Omental fat pad (tissue), 4 donors: ENCODE measurements at places on chromosomes 4 and X. TPM values are rescaled to one million over a fixed set of nuclear protein-coding genes. Genes with fewer than 3 reads are reported as not detected.

- DNase-seq: no peak
Observed at GRCh38 chr4:1378559-1379231, 27.5 kb downstream of the NKX1-1 start.

Gene ENAM
- total RNA-seq: not detected

DNA sequence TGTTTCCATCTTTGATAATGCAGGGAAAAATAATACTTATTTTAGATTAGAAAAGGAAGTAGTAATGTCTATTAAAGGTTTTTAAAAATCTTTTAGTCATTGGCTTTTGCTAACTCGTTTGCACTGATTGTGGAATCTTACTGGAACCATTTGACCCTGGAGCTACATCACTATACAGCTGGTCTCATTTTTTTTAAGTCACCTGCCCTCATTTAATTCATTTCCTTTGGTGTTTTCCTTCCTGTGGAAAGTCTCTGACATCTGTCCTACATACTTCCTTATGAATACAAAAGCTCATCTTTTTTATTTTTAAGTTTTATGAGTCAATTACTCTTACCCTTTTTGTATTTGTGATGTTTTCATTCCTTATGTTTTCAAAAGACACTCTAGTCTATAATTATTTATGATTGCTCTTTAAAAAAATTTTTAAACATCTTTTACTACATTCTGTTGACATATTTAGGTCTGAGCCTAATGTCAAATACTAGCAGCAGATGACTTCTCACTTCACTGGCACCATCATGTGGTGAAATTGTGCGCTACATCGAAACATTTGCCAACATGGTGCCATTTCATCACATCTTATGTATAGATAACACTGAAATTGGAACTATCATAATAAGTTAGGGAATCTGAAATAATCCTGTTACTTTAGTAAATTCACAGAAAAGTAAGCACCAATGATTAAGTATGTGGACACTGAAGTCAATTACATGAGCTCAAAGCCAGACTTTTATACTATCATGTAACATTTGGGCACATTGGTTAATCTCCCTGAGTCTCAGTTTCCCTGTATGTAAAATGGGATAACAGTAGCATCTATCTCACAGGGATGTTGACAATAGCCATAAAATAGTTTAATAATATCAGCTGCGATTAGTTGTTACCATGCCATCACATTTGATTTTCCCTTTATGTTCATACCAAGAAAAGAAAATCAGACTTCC lies 9.4 kb upstream of the MMAA start:
- DNase-seq: peak; percentile 55

- DNase-seq: peak; percentile 62
Observed at GRCh38 chr4:153791746-153792617, 3.1 kb upstream of the SFRP2 start.

DNA sequence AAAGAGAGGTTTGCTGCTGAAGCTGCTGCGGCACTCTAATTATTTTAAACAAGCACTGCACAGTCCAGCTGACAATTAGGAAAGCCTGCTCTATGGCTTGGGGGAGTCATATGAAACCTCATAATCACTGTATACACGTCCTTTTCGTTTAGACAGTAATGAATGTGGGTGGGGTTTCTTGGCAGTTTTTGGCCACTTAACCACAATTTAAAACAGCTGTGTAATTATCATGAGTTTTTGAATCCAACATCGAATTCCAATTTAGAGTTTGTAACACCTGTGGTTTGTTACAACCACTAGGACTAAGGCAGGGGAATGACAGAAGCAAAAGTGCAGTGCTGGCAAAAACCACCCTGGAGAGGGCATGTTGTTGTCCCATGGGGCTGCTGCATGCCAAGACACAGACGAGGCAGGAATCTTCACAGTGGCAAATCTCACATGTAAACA lies 99.5 kb downstream of the CXXC4 start:
- no peak for DNase-seq

DNA sequence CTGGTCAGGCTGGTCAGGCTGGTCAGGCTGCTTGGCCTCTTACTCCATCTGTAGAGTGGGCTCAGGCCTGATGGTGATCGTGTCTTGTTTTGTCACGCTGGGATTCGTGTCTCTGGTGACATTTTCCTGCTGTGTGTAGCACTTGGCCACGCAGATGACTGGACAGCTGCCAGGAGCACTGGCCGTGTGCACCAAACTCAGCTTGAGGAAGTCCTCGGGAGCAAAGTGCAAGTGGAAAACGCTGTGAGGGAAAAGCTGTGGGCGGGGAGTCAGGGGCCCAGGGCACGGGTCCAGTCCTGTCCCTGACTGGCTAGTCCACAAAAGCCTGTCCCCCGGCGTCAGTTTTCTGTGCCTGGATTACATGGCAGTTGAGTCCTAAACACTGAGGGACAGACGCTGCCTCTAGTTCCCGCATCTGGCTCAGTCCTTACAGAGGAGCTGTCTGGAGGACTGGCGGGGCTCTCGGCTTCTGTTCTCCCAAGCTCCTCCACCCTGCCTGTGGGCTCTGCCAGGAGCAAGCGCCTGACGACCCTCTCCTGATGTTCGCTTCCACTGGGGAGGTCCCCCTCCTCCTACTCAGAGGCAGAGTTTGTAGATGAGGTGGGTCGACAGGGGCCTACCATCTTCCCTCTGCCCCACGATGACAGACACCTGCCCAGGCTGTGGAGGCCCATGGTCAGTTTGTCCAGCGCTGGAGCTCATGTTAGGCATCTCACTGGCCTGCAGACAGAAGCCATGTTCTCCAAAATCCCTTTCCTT lies 35.9 kb upstream of the GRPEL1 start:
- peak; percentile 50 for DNase-seq

Gene ZFYVE28
- total RNA-seq: 24.5 TPM

- DNase-seq: no peak
Observed at GRCh38 chr4:158172261-158173258, at the start of gene GASK1B. GASK1B (minus strand) TSS chr4:158173025; CDS start chr4:158171375, 1,650 bp downstream.

- DNase-seq: no peak
Observed at GRCh38 chr4:110675426-110675825, 52.5 kb upstream of the PITX2 start.

- no peak for DNase-seq
Observed at GRCh38 chr4:147388018-147388417, 92.9 kb upstream of the EDNRA start.

- no peak for DNase-seq
Observed at GRCh38 chr4:154455111-154455510, 36.5 kb downstream of the DCHS2 start.

Gene TNIP3
- total RNA-seq: not detected

GRCh38 chr4:151358266-151358665 lies 32.9 kb upstream of the SH3D19 start:
- no peak for DNase-seq

DNA sequence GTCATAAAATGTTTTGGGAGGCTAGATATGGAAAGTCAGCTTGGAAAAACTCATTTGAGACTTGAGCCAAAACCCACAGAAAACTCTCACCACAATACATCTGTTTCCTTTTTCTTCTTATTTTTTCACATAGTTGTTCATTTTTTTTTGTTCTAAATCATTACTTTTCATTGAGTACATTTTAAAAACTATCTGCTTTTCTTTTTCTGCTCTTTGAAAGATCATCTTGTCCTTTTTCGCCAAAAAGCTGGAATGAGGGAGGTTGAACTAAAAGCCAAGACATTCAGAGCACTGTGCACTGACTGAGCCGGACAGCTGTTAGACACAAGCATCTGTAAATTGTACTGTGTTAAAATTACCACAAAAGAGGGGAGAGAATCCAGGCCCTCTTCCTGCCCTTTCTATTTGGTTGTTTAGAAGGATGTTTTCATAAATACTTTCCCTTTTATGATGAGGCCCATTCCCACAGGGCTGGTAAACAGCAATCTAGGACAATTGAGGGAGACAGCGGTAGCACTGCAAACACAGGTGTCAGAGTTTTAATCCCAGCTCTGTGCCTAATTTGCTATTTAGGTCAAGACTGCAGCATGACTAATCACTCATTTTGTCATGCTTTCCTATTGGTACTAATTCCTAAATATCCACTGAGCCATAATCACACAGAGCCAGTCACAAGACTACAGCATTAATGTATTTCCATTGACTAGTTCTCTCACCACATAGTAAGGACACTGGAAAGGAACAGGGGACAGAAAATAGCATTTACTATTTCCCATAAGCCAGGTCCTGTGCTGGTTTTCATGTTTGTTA lies 7.3 kb upstream of the RNF150 start:
- no peak for DNase-seq

DNA sequence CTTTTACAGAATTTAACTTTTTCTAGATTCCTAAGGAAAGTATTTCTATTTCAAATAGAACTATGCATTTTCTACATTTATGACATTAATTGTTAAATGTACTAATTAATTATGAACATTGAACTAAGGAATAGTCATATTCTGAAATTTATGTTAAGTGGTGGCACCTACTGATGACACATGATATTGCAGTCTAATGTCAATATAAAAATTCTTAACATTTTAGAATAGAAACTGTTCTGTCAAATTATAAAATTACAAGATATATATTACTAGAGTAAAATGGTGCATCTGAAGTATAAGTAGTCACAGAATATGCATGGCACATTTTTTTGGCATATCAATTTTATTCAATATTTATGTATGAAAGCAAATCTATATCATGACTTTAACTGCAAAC lies 40.2 kb upstream of the NDNF start:
- DNase-seq: no peak

GRCh38 chrX:153684467-153685155 lies 3.1 kb upstream of the SLC6A8 start:
- no peak for DNase-seq

- no peak for DNase-seq
Observed at GRCh38 chr4:74754218-74754617, 40.1 kb downstream of the BTC start.

DNA sequence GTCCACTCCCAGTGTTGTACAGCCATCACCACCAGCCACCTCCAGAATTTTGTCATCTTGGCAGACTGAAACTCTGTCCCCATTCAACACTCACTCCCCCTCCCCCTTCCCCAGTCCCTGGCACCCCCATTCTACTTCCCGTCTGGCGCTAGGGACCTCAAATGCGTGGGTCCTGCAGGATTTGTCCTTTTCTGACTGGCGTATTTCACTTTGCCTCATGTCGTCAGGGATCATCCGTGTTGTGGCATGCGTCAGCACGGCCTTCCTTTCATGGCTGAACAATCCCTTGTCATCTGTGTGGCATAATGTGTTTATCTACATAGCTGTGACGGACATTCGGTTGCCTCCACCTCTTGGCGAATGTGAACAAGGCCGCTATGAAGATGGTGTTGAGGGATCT lies 5.5 kb downstream of the TADA2B start:
- no peak for DNase-seq

DNA sequence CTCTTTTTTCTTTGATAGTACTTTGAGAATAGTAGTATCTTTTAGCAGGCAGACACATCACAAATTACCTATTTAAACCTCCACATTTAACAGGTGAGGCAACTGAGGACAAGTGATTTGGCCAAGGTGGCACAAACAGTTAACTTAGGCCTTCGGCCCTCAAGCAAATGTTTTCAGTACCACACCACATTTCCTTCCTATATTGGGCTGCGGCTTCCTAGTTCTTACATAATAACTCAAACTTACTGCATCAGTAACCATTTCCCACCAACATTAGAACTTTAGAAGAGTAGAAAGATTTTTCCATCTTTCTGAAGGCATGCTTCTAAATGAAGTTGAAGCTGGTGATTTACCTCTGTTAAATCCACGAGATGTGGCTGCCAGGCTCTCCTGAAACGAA lies 63.2 kb upstream of the SLC4A4 start:
- no peak for DNase-seq

- no peak for DNase-seq
Observed at GRCh38 chr4:94253036-94253435, 45.4 kb downstream of the SMARCAD1 start.

DNA sequence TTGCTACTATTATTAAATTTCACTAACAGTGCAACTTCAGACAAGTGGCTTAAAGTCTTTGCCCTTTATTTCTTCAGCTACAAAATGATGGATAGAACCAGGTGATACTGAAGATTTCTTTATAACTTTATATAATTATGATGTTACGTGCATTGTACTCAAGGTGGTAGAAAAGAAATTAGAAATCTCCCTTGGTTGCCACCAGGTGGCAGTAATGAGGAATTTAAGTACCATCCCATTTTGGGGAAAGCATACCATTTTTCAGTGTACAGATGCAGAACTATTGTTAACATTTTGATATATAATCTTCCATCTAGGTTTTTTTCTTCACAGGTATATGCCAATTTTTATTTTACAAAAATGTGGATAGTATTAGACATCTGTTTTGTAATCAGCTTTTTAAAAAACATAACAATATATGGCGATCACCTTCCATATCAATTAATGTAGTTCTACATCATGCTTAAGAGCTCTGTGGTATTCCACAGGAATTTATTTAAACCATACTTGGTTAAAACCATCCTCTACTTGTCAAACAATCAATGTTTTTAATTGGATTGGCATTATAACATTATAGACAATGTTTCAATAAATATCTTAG lies 37.7 kb upstream of the RAB33B start:
- no peak for DNase-seq

- no peak for DNase-seq
Observed at GRCh38 chrX:119455264-119455663, 13.0 kb upstream of the SLC25A5 start.

DNA sequence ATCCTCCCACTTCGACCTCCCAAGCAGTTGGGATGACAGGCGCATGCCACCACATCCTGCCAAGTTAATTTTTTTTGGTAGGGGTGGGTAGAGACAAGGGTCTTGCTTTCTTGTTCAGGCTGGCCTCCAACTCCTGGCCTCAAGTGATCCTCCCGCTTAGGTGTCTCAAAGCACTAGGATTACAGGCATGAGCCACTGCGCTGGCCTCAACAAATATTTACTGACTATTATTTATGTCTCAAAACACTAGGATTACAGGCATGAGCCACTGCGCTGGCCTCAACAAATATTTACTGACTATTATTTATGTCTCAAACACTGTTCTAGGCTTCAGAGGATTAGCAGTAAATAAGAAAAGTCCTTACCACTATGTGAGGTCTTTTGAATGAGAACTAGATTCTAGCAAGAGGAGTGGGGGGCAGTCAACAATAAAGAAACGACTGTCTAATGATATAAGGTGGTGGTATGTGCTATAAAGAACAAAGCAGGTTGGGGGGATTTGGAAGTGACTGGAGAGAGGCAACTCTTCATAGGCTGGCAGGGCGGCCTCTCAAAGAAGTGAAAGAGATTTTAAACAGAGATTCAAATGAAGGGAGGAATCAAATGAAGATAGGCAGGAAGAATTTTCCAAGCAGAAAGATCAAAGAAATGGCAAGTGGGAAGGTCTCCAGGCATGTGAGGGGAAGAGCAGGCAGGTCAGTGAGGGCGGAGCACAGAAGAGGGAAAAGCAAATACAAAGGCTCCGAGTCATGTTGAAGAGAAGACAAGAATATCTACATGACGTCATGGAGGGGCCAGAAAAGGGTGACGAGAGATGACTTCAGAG lies 12.7 kb upstream of the ACSL1 start:
- no peak for DNase-seq
